Activated CD4-positive, alpha-beta T cell treated with anti-CD3 and anti-CD28 coated beads, Interleukin-2, amount 50 U/mL, for 24 hours (primary cell): ENCODE measurements at places on chromosomes 13 and 19.

DNA sequence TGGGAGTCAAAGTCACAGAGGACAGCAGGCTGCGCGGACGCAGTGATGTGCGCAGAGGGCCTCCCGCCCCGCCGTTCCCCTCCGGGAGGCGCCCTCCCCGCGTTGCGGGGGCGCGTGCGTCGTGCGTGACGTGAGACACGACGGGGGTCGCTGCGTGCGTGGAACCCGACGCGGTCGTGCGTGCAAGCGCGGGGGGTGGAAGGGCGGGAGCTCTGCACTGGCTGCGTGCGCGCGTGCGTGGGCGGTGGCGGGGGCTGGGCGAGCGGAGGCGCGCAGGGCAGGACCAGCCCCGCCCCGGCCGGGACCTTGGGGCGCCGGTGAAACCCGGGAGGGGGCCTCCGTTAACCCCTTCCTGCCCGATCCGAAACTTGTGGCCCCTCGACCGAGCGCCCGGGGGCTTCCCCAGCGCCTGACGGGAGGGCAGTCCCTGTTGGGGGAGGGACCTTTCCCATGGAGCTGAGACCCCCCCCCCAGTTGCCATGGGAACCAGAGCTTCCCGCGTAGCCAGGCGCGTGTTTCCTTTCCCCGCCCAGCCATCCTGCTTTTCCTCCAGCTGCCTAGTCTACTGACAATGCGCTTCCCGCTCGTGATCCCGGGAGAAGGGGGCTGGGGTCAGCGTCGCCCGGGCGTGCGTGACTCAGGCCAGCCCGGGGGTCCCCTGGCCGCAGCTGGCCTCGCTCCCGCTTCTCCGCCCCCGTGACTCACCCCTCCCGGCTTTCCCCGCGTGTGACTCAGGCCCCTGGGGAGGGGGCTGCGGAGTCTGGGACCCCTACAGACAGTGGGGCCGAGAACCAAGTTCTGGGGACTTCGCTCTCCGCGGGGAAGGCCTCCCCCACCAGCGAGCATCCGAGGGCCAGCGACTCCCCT lies 7.3 kb upstream of the HOOK2 start:
- DNase-seq: peak; percentile 78

DNA sequence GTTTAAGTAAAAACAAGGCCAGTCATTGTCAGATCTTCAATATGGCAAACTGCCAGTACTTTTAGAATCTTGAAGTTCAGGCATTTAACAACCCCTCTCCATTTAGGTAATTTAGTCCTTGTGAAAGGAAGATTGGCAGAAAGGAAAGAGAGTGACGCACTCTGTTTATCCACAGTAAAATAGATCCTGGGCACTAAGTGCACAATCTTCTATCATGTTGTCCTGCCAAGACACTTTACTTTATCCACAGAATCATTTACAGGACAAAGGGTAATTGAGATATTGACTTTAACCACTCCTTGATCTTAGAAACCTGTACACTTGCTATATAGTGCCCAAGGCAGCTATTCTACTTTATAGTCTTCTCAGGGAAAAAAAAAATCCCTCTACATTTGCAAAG lies 786.4 kb upstream of the SLITRK1 start:
- no peak for DNase-seq

- DNase-seq: peak; percentile 76
Measured at GRCh38 chr19:9792206-9793070, 23.9 kb upstream of the ZNF846 start.

GRCh38 chr13:94950303-94950702 lies 238.0 kb upstream of the SOX21 start:
- DNase-seq: no peak

- DNase-seq: no peak
Measured at GRCh38 chr13:99652141-99652540, 150.9 kb downstream of the TM9SF2 start.

DNA sequence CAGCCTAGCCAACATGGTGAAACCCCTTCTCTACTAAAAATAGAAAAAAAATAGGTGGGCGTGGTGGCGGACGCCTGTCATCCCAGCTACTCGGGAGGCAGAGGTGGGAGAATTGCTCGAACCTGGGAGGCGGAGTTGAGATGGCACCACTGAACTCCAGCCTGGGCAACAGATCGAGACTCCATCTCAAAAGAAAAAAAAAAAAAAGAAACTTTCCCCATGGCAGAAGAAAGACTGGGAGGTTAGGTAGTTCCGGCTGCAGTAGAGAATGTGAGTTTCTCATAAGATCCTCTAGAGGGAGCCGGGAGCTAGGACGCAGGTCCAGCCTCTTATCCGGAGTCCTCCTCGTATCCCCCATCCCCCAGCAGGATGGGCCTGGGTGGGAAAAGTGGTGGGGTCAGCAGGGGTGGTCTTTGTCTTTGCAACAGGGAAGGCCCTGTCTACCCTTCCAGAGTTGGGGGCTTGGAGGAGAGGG lies 13.2 kb upstream of the CREB3L3 start:
- DNase-seq: peak; percentile 20

DNA sequence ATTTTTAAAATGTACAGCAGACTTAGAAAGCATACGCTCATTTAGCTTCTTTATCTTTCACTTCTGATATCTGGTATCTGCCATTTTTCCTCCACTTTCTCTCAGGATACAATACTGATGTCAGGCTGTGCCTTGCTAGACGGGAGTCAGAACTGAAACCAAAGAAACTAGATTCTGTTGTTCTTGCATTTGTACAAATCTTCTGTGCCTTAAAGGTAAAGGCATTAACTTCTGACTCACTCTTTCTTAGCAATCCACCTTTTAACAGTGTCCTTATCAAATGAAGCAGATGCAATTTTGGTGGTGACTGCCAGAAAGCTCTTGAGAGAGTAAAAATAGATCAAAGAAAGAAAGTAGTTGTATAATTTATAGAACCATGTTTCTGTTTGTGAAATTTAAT lies 370.4 kb downstream of the PCDH20 start:
- no peak for DNase-seq

DNA sequence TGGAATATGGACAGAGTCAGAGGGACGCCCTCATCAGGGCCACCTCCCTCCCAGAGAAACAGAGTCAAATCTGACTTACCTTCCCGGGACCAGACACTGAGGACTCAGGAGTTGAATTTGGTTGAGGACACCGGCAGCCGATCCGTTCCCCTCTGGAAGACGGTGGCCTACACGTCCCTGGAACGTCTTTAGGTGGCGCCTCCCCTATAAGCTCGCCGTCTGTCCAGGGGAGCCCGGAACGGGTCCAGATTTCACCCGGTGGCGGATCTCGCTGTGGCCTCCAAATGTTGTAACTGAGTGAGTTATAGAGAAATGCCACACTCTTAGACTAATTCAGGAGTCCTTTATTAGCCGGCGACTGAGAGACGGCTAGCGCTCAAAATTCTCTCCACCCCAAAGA lies 9.0 kb downstream of the TNFSF14 start:
- no peak for DNase-seq

- DNase-seq: no peak
Measured at GRCh38 chr19:19489804-19490204, 25.5 kb downstream of the TSSK6 start.

DNA sequence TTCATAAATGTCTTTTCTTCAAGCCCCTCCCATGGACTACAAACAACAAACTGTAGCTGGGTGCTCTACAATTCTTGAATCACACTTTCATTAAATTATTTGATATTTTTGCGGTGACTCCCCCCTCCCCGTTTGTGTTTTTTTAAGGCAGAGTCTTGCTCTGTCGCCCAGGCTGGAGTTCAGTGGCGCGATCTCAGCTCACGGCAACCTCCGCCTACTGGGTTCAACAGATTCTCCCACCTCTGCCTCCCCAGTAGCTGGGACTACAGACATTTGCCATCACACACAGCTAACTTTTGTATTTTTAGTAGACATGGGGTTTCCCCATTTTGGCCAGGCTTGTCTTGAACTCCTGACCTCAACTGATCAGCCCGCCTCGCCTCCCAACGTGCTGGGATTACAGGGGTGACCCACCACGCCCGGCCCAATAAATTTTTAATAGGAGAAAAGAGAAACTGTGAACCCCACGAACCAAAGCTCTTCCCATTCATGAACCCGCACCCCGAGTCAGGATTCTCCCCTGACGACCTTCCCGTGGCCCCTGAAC lies 703 bp downstream of the ZNF506 start:
- no peak for DNase-seq

DNA sequence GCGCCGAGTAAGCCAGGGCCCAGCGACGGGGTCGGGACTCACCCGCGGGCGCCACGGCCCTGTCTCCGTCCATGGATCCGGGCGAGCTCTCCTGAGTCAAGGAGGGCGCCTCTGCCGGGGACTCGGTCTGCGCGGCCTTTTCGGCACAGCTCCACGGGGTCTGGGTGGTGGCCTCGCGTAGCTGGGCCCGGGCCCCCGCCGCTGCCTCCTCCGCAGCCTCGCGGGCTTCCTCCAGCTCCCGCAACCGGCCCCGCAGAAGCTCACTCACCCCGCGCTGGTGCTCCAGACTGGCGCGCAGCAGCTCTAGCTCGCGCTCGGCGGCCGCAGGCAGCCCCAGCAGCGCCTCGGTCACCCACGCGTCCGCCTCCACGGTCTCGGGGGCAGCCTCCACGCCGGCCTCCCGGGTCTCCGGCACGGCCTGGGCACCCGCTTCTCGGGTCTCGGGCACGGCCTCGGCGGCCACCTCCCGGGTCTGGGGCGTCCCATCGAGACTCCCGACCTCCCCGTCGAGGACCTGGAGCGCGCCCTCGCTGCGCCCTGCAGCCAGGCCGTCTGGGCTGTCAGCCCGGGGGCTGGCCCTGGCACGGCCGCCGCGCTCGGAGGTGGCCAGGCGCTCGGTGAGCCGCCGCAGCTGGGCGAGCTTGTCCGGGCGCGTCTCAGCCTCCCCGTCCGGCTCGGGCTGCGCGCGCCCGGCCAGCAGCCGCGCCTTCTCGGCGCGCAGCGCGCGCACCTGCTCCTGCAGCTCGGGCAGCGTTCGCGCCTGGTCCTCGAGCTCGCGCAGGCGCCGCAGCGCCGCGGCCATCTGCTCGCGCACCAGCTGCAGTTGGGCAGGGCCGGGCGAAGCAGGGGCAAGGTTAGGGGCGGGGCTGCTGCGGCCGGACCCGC lies 8.4 kb downstream of the KANK3 start:
- DNase-seq: no peak

DNA sequence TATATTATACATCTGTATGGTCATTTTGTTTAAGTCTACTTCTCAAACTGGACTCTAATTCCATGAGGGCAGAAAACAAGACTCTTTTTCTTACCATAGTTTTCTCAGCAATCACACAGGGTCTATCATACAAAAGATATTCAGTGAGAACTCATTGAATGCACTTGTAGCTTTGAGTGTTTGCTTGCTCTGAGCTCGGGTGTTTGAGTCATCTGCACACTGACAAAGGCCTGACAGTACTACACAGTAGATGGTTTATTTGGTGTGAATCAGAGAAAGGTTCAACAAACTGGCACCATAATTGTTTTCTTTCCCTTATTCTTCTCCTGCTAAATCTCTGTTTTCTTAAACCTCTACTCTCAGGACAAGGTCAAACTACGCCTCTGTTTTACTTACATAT lies 586.4 kb downstream of the LMO7 start:
- DNase-seq: no peak

DNA sequence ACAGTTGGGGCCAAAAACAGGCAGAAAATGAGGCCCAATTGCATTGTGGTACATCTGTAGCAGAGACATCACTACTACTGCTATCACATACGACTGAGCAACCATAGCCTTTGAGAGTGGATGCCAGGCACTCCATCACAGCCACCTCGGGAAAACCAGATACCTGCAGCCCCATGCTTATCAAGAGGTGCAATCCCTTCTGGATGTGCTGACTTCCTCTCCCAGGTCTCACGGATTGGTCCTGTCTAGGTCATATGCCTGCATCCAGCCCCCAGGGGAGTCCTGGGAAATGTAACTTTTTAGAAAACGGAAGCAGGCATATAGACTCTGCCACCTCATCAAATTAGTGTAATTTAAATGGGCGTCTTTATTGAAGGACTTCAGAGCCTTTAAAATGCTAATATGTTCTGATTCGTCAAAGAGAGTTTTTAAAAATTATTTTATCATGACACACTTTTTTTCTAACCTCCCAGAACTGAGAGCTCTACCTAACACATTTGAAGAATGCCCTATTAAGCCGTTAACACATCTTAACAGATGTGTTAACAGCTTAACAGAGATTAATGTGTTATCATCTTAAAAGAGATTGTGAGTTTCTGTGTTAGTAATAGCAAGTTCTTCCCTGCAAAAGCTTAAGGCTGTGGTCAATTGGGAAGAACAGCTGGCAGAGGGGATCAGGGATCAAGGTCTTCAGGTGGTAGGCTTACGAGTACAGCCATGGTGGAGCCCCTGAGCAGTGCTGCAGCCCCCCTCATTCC lies 63.9 kb downstream of the DLEU7 start:
- DNase-seq: no peak
